Left kidney (tissue), 8 donors: ENCODE measurements at places on chromosomes 2 and 18. TPM values are rescaled to one million over a fixed set of nuclear protein-coding genes. Genes with fewer than 3 reads are reported as not detected.

PROKR1 gene
- polyA plus RNA-seq: 0.40 TPM

DNA sequence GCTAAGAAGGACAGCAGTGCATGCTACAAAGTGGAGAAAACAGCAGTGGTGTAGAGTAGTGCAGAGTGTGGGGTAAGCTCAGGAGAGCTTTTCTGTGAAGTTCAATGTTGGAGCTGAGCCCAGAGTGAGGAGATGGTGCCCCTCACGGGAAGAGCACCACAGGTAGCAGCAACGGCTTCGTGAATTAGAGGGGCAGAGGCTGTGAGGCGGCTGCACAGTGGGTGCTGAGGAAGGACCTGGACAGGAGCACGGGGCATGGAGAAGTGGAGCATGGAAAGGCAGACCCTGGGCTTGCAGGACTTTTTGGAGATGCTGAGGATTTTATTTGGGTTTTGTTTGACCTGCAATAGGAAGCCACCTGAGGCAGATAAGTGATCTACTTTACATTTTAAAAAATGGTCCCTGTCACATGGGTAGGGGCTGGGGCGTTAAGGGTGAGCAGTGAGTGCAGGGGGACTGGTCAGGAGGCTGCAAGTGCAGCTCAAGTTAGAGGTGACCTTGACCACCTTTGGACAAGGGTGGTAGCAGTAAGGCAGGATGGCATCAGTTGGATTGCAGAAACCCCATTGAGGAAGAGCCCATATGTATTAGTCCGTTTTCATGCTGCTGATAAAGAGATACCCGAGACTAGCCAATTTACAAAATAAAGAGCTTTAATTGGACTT lies 85.0 kb downstream of the MYCN start:
- no peak for DNase-seq

GRCh38 chr2:197200762-197201058 lies 109.9 kb downstream of the ANKRD44 start:
- DNase-seq: no peak

DNA sequence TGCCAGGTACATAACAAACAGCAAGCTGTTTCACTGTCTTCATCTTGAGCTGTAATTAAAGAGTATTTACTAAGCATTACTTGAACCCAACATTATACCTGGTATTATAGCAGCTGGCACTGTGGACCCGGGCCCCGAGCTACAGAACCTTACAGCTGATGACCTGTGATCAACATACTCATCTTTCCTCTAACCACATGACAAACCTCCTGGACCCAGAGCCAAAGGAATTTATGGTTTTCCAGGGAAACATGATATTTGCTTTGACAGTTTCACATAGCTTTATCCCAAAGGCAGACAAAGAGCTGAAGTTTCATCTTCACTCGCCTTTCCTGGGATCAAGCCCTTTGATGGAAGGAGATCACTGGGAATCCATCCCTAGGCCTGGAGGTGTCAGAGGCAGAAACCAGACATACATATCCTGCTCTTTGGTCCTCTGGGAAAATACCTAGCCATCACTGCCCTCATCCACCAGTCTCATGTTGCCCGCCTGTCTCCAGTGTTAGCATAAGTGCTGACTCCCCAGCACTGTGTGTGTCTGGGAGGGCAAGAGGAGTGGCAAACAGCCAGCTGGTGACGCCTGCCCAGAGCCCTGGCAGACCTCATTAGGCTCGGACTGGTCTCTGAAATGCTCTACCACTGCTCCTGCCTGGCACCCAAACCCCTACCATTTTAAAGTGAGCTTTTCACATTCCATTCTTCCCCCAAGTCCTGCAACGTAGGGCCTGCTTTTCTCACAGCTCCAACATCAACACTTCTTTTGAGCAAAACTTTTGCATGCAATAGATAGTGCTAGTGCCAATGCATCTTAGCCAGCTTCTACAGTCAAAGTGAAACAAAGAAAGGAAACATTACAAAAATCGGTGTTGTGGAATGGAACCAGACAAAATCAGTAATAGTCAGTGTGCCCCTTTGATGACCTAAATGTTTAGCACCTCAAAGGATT lies 138.8 kb upstream of the CTAGE1 start:
- DNase-seq: no peak

DNA sequence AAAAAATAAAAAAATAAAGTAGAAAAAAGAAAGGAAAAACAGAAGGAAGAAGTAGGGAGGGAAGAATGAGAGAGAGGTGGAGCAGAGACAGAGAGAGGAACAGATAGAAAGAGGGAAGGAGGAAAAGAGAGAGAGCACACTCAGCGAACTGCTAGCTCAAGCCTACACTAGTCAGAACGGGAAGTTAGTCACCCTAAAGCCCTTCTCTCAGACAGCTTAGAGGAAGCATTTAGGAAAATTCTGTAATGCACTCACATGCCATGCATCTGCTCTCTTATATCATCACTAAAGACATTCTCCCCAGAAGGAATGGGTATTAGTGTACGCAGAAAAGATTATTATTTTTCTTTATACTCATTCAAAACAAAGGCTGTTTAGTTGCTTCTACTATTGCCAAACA lies 68.1 kb upstream of the SULT1C3 start:
- no peak for DNase-seq

- DNase-seq: no peak
Measured at GRCh38 chr18:51194604-51195003, 2.9 kb downstream of the MEX3C start.

VSNL1 gene
- polyA plus RNA-seq: 4.4 TPM

DNA sequence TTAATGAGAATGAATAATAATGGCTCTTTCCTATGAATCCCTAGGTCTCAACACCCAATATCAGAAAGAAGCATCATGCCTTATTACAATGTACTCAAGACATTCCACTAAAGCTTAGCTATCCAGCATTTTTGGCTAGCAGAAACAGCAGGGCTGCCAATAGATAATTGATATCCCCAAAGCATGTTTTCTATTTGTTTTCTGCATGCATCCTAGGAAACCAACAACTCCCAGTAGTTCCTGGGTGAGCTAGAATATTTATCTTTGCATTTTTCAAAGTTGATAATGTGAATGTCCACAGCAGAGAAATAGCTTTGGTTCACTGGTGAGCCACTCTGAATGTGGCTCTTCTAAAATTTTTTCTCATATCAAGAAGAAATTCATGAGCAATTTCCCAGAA lies 5.8 kb upstream of the ANTXR1 start:
- no peak for DNase-seq

- no peak for DNase-seq
Measured at GRCh38 chr2:216039918-216040317, 26.6 kb upstream of the MREG start.

- no peak for DNase-seq
Measured at GRCh38 chr2:123916051-123916450, 109.0 kb upstream of the CNTNAP5 start.
